Skeletal muscle cell (primary cell): ENCODE measurements at places on chromosomes 2 and 18.

GRCh38 chr2:171531836-171532450 is 9.7 kb downstream of the CYBRD1 start:
- no peak for DNase-seq

DNA sequence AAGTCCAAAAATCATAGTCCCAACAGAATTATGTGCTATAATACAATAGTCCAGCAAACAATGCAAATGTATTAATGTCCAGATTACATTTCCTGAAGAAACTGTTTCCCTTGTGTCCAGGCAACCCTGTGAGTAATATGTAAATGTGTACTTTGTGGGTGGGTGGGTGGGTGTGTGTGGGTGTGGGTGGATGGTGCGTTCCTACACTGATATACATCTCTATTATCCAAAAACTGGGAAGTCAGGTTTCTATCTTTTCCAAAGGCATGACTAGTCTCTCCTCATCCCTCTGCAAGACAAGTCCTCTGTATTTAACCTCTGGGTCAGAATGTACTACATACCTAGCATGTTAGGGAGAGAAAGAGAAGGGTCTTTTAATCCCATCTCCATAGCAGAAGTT is 71.6 kb downstream of the LNPK start:
- DNase-seq = no peak

GRCh38 chr2:224584785-224585210 is 365 bp downstream of the CUL3 start:
- no peak for DNase-seq

DNA sequence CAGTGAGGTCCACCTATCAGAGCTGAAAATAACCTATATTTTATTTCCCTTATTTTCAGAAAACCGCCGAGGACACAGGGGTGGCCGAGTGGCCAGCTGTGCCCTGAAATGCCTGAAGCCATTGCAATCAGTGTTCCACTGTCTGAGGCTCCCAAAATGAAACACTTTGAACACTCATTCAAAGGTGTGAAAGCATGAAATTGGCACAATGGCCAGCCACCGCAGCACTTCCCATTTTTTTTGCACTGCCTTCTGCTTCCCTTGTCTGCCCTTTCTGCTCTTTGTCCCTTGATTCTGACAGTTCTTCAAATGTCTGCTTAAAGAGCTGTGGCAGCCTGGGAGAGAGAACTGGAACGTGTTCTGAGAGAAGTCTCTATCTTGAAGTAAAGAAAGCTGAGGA is 1127.5 kb upstream of the CELF4 start:
- DNase-seq = no peak

- DNase-seq = no peak
Measured at GRCh38 chr2:97645112-97645694, 659 bp upstream of the COX5B start.

GRCh38 chr18:27114842-27115241 is 70.3 kb downstream of the CHST9 start:
- DNase-seq = no peak

- peak; percentile 78 for DNase-seq
Measured at GRCh38 chr2:40431600-40431955, 20.3 kb downstream of the SLC8A1 start.

- no peak for DNase-seq
Measured at GRCh38 chr2:219638217-219638947, 11.0 kb downstream of the SLC4A3 start.

GRCh38 chr2:107108556-107108955 is 222.6 kb upstream of the ST6GAL2 start:
- peak; percentile 1 for DNase-seq

DNA sequence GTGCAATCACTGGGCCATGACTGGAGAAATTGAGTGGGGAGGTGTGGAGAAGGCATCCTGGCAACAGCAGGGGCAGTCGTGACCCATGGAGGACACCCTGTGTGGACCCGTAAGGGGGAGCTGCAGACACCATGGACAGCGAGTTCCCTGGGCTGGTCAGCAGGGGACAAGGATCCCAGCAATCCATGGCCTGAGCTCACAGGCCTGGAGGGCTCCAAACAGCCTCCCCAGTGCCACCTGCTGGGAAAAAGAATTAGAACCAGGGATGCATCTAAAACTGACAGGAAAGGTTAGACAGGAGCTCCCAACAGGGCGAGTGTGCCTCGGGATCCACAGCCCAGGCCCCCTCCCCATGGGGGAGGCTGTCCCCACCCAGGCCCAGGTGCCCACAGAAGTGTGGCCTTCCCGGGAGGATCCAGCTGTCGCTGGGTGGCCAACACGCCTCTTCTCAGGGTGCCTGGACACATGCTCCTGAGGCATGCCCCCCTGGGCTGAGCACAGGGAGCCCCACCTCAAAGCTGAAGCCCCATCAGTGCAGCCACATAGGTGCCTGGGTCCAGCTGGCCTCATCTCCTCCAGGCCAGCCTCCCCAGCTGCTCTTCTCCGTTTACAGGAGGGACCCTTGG is 20.5 kb upstream of the KIF1A start:
- peak; percentile 11 for DNase-seq

DNA sequence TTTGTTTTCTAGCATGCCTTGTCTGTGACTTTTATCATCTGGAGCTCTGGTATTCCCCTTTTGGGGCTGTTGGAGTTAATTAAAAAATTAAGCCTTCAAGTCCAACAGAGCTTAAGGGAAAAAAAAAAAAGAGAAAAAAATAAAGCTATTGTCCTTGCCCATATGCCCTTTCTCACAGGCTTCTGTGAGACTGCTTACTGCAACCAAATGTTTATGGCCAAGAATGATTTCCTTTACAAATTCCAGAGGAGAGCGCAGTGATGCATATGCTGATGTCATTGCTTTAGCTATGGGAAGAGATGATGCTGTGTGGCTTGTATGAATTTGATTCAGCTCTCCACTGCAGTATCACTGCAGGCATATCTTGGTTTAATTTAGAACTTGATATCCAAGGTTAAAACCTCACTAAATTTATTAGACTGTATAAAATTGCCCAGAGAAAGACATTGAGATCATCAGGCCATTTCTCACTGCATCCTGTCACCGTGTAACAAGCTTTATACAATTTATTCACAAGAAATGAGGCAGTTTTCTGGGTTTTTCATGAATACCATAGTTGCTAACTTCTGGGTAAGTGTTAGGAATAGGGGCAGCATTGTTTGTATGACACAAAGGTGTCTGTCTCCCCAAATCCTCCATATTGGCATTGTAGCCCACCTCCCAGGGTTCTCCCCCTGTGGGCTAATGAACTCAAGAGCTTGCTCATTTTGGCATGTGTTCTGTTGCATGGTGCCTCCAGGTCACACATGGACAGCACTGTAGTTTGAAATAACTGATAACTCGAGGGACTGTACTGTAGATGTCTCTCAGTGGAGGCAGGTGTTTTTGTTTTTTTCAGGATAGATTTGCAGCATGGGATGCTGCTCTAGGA is 85.0 kb downstream of the TANC1 start:
- peak; percentile 78 for DNase-seq
